ENCODE measurements at places on chromosomes 7 and 10. TPM values are rescaled to one million over a fixed set of nuclear protein-coding genes. Genes with fewer than 3 reads are reported as not detected.

DNA sequence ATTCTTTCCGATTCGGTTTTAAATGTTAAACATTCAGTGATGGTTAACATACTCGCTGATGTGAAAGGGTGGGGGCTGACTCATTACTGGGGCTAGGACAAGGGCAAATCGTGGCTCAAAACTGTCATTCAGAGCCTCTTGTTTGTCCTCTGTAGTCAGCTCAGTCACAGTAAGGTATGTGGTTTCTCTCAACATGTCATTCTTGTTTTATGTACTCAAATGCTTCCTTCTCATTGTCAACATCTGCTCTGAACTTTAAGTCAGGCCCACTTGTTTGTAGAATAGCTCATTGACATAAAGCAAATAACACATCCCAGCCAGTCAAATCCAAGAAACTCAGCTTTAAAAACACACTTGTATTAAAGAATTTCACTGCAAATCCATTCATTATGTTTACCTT, 7.3 kb downstream of the SLC16A9 start:
- DNase-seq = no peak

DNA sequence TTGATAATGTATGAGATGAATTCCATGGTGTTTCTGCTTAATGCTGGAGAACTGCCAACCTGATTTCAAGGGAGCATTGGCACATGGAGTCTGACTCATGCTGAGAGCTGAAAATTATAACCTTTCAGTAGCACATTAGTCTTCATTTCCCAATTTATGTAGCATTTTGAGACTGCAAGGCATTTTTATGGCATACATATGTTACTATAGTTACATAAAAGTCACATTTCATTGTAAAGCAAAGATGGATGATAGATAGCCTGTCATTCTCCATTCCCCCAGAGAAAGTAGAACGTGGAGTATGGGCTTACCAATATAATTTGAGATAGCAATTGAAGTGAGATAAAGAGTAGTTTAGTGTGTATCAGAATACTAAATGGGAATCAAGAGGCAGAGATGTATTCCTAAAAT, 103.1 kb downstream of the SLC16A9 start:
- DNase-seq = no peak

DNA sequence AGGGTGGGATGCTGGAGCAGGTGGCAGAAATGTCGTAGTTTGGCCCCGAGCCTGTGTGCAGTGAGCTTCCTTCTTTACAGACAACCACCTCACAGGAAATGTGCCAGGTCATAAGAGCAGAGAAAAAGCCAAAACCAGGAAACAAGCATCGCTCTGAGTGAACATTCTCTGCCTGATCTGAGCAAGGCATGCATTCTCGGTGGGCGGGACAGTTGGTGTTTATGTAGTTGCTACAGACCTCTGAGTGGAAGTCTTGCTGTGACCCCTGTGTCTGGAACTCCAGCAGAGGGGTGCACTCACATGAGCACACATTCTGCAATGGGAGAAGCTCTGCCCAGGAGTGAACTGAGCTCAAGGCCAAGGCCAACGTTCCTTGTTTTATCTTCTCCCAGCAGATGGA, 230.1 kb downstream of the TCERG1L start:
- DNase-seq = no peak

- DNase-seq = no peak
Observed at GRCh38 chr7:140389445-140389844, 8.9 kb downstream of the SLC37A3 start.

GRCh38 chr10:117134056-117134305, 4.1 kb downstream of the VAX1 start:
- DNase-seq = no peak

- no peak for DNase-seq
Observed at GRCh38 chr10:5014936-5015335, 11.3 kb upstream of the AKR1C2 start.

GRCh38 chr7:92835261-92835850, 1.0 kb downstream of the CDK6 start:
- peak; percentile 69 for DNase-seq

GRCh38 chr7:51081270-51081890, 235.2 kb downstream of the COBL start:
- no peak for DNase-seq

DNA sequence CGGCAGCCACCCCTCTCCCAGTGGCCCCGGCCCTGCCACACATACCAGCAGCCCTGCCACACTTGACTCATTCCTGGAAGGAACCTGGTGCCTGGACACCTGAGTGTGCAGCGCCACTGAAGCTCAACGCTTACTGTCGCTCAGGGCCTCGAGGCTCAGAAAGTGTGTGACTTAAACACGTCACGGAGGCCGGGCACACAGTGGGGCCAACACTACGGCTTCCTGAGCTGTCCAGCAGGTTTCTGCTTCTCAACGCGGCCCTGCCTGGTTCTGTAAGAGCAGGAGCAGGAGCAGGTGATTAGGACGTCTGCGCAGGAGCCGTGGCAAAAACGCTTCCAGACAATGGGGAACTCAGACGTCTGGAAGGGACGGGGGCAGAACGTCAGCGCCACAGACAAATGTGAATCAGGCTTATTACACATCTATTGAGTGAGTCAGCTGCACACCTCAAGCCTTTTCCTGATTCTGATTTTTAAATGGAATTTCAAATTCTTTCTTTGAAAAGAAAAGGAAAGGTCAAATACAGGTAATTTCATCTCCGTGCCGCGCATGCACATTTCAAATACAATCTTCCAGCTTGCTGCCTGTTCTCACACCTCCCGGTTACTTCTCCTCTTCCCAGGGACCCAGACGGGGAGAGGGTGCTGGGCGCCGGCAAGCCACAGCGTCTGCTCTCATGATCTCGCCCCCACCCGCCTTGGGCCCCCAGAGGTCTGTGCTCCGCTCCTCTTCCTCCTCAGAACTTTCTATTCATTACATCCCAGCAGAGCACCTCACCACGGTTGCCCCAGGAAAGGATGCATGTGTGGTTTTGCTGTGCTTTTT, 66.6 kb downstream of the ADARB2 start:
- no peak for DNase-seq

DNA sequence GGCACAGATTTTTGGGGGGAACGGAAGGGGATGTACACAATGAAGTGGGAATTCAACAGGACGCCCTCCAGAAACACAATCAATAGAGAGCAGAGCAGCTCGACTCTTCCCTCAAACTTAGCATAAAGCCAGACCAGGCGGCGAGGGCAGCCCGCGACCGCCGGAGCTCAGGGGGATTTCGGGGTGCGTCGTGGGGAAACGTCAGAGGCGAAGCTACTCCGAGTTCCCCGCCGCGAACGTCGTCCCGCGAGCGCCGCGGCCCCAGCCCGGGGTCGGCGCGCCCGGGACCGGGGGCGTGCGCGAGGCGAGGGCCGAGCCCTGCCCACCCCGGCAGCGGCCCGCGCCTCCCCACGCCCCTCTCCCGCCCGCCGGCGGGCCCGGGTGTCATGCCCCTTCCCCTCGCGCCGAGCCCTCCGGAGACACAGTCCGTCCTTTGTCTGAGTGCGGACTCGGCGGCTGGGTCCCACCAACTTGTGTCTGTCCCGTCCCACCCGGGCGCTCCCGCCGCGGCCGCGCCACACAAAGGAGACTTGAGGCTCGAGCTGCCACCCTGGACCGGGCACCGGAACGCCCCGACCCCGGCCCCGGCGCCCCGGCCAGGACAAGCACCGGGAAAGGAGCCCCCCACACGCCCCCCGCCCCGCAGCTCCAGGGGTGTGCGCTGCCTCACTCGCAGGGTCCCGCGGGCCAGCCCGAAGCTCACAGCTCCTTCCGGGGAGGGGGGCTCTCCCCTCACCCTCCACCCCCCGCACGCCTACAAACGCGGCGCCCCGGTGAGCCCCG, 634 bp downstream of the EZH2 start:
- DNase-seq = no peak

Gene NPTX2
- 3.0 TPM for polyA plus RNA-seq

Gene RPEL1
- polyA plus RNA-seq = 0.11 TPM

Measured in right renal cortex interstitium (tissue), 3 donors.